Activated T-helper 2 cell treated with anti-CD3 and anti-CD28 coated beads, Interferon-gamma antibody, Interleukin-2, Interleukin-4, amounts not matched to agents 10 μg/mL and 5 μg/mL and 100 μg/mL, durations not matched to agents 14 hours and 24 hours and 36 hours (primary cell): ENCODE measurements at places on chromosomes 1 and 21.

- no peak for DNase-seq
Measured at GRCh38 chr21:35376406-35377135, 327.5 kb upstream of the RUNX1 start.

DNA sequence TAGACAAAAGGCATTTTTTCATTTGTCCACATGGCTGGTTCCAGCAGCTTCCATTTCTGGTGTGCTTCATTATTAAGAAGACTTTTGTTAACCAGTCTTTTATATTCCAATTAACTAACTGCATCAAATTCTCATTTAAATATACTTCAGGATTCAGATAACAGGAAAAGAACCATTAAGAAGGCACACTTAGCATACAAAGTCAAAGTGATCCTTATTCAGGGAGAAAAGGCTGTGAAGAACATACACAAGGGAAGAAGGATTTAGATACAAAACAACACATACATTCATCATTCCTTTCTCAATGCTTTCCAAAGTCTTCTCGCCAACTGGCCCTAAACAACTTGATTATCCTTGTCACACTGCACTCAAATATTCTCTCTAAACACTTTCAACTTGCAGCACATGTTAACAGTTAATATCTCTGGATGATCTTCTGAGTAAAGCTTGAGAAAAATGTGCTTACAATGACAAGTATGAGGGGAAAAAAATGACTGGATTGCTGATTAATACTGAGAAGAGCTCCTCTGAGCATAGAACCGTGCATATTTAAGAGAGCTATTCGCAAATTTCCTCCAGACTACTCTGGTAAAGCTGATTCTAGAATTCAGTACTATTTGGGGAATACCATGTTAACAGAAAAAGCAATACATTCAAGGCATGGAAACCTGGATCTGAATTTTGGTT lies 225.2 kb upstream of the TNR start:
- DNase-seq, result no peak

DNA sequence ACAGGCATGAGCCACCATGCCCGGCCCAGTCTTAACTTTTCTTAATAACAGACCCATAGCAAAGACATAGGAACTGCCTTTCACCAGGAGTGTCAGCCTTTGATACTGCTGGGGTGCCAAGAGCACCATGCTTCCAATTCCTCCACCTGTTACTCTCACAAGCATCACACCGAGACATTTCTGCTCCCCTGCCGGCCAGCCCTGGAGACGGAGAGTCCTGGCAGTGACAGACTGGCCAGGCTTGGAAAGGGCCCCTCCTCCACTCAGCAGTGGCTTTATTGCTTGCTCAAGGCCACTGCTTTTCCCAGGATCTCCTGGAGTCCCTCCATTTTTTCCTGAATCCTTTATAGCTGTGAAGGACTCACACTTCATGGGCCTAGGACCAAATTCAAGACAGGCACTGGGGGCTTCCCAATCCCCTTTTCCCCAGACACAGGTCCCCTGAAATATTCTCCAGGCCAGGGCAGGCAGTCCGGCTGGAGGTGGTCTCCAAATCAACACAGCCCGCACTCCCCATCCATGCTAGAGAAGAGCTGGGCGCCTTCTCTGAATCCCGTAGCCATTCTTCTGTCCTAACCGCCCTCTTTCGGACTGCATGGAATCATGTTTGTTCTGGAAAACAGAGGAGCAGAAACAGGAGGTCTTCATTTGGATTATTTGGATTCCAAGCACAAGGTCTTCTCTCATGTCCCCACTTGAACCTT lies 25.5 kb upstream of the PTPRF start:
- no peak for DNase-seq

DNA sequence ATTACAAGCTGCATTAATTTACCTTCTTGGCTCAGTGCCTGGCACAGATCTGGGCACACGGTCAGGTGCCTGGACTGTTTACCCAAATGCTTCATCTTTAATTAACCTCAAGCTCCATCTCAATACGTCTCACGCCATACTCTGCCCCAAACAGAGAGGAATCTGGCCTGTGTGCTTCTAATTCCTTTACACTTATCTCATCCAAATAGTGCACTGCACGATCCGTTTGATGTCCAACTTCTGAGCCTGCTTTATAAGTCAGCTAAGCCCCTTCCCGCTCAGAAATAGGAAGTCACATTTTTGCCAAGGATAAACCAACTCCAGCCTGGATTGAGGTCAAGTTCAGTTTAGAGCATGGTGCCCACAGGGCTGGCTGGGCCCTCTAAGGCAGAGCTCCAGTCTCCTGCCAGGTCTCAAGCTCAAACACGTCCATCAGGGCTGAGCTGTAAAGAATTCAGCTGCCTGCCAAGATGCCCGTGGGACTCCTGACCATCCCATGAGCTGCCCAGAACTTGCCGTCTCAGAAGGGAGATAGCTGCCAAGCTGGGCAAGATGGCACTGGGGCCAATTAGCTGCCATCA lies 233.5 kb downstream of the TRABD2B start:
- DNase-seq, result no peak
